ENCODE measurements at places on chromosomes 13 and 19.

DNA sequence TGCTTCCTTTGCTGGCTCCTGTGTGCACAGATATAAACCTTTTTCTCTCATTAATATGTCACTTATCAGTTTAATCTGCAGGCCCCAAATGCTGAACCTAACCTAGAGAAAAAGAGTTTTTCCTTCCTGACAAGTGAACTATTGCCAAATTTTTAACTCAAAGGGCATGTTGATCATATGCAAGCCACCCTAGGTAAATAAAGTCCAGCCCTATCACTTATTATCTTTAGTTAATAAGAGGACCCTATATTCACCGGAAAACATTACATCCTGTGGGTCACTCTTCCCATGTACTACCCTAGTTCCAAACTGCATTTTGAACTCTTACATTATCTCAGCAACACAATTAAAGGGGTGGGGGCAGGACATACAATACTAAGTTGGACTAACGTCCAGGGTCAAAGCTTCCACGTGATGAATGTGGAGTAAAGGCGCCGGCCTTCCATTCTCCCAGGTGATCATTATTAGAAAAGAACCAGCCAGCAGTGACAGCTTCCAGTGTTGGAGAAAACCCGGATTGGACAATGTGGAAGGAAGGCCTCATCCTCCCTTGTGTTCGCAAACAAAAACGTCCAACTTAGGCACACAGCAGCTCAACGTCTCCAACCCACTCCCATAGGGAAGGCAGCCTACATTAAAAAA lies 86.6 kb downstream of the STK24 start:
- no peak for DNase-seq

GRCh38 chr19:48372904-48373303 lies 8.7 kb downstream of the SYNGR4 start:
- DNase-seq, result no peak

DNA sequence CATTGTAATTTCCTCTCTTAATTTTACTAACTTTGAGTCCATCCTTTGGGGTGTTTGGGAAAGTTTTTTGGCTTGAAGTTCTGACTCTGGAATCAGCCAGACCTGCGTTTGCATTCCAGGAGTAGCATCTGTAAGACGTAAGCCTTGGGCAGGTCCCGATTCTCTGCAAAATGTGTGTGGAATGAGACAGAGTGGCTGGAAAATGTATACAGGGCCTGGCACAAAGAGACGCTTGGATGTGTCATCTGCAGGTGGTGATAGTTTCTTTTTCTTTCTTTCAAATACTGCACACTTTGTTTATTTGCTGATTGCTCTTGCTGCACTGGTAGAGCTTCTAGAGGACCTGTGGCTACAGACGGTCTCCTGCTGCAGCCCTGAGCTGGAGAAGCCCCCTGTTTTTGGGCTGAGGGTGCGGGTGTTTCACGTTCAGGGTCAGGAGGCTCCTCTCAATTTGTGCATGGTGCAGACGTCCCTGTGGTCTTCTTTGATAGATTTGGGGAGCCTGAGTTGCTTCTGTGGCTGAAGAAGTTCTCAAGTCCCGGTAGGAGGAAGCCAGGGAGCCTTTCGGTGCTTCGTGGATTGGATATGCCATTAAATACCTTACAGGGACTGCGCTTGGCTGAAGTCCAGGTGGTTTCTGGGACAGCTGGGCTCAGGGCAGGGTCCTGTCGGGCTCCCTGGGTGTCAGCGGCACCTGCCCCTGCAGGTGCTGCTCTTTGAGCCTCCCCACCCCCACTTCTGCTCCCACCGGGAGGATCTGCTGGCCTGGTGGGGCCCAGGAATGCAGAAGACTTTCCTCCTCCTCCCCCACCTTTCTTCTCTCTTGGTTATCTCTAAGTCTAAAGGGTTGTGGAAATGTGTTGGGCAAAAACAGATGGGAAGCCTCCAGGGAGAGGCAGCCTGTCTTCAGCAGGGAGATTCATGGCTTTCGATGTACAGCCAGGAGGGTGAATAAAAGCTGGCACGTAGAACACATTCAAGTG lies 44.0 kb upstream of the GAS6 start:
- DNase-seq, result no peak

- no peak for DNase-seq
Observed at GRCh38 chr13:30884543-30884942, 21.5 kb upstream of the MEDAG start.

DNA sequence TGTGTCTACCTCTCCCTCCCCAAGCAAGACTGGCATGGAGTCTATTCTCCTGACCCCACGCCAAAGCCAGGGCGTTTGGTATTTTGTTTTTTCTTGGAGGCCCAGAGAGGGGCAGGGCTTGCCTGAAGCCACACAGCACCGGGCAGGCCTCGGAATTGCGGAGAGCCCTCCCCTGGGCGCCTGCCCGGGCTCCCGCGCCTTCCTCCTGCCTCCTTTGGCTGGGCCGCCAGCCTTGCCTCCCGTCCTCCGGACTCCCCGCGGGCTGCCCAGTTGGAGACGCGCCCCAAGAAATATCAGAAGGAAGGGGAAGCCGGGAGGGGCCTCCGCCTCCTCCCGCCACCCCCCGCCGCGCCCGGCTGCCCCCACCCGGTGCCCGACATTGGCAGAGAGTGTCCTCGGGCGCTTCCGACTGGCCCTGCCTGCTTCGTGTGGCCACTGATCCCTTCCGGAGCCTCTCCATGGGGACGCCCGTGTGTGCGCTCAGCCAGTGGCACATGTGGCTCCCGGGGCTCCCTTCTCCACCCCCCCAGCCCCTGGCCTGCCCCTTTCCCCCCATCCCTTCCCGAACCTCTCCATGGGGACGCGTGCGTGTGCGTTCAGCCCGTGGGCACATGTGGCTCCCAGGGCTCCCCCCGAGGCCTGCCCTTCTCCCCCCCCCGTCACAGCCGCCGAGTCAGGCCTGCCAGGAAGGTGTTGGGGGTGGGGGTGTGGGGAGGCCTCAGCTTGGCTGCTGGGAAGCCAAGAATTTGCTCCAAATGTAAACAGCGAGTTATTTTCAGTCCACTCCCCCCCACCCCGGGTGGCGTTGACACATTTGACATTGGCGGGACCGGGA lies 37.3 kb downstream of the NFIC start:
- no peak for DNase-seq

- DNase-seq, result no peak
Observed at GRCh38 chr13:27791146-27791900, 960 bp upstream of the GSX1 start.

DNA sequence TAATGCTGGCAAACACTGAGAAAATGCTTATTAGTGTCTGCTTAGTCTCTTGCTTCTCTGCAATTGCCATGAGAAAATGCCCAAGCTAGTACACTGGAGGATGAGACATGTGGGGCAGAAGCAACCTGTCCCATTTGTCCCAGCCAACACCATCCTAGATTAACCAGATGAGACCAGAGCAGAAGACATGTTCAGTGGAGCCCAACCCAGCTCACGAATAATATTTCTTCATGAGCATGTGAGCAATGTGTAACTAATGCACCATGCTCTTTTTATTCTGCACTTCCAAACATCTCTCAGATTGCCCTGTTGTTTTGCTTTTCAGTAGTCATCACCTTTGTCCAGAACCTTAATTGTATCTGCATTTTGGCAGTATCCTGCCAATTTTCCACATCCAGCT lies 21.4 kb downstream of the KL start:
- no peak for DNase-seq

DNA sequence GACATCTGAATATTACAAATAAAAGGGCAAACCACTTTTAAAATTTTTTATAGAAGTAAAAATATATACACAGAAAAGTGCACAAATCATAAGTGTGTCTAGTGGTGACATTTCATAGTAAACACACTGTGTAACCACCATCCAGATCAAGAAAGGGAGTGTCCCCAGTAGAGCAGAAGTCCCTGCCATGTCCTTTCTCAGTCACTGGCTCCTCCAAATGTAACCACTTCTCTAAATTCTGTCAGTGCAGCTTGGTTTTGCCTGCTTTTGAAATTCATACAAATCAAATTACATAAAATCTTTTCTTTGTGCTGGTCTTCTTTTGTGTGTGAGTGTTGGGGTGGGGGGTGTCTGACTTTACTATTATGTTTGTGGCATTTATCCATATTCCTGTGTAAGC lies 116.5 kb downstream of the RBM26 start:
- no peak for DNase-seq

- no peak for DNase-seq
Observed at GRCh38 chr13:48600374-48601364, 53.1 kb upstream of the CYSLTR2 start.

- peak; percentile 53 for DNase-seq
Observed at GRCh38 chr13:91406619-91407018, 8.2 kb downstream of the GPC5 start.

- DNase-seq, result no peak
Observed at GRCh38 chr13:50130123-50130946, 115.1 kb downstream of the KCNRG start.

GRCh38 chr13:41516166-41516565 lies 58.8 kb downstream of the RGCC start:
- DNase-seq, result no peak

DNA sequence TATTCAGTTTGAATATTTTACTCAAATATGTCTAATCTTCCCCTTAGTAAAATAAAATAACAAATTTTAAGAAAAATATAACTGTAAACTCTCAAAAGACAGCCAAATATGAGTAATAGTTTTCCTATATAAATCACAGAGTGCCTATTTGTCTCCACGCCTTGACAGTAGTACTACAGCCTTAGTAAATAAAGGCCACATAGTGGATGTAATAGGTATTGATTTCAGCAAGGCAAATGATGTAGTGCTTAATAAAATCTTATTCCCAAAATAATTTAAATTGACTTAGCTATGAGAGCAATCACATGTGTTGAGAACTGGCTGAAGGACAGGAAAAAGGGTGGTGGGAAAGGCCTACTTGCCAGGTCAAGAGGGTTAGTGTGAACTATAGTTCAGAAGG lies 747.2 kb downstream of the OLFM4 start:
- no peak for DNase-seq

DNA sequence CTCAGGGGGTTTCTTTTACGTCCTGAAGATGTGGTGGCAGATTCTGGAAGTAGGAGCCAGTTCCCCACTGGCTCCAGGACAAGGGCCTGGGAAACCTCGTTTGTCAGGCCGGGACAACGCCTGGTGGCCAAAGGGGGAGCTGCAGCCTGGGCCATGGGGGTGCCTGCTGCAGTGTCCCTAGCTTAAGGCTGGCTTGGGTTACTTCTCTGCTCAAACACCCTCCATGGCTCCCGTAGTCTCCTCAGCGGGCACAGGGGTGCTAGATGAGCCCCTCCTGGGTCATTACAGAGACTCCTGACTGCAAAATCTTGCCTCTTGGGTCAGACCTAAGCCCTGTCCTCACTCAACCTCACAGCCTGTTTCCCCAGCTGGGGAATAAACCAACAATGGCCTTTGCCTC lies 14.7 kb downstream of the CILP2 start:
- peak; percentile 29 for DNase-seq

GRCh38 chr13:101490406-101491015 lies 38.0 kb downstream of the ITGBL1 start:
- DNase-seq, result no peak

DNA sequence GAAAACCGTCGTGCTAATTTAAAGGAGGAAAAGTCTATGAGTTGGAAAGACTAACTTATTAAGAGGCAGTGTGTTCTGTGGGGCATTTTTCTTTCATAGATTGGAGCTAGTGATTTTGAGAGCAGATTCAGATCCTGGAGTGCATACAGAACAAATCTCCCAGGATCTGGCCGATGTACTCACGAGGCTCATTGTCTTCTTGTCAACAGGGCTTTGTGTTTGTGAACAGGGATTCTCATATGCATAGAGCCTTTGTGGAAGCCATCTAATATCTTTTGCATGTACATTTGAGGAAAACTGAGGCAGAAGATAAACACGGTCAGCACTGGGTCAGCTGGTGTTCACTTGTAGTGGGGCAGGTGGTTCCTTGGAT lies 482.9 kb upstream of the TSHZ3 start:
- no peak for DNase-seq

DNA sequence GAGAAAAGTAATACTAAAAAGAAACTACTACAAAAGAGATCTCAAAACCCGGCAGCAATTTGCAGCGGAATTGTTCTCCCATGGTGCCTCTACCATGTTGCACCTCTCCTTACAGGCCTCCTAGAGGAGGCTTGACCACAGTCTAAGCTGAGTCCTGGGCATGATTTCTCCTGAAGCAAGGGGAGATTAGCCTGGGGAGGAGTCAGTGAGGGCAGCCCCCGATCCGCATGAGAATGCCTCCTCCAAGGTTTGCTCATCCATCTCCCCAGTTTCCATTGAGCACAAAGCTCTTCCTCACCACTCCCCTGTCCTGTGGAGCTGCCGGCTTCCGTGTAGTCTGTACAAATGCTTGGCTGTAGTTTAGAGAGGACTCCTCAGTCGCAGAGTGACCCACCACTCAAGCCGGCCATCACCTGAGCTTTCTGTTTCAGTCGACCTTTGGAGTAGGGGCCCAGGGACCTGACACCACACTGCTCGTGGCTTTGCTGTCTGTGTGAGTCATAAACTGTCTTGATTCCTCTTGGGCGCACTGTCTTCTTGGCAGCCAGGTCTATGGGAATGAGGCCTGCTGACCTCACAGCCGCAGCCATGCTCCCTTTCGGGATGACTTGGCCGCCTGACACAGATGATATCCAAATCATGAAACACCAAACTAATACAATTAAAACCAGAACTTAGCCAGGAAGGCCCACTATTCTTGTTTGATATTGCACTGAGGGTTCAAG lies 72.3 kb downstream of the C1QTNF9 start:
- DNase-seq, result no peak

- no peak for DNase-seq
Observed at GRCh38 chr19:58514564-58515022, 2.8 kb upstream of the SLC27A5 start.

DNA sequence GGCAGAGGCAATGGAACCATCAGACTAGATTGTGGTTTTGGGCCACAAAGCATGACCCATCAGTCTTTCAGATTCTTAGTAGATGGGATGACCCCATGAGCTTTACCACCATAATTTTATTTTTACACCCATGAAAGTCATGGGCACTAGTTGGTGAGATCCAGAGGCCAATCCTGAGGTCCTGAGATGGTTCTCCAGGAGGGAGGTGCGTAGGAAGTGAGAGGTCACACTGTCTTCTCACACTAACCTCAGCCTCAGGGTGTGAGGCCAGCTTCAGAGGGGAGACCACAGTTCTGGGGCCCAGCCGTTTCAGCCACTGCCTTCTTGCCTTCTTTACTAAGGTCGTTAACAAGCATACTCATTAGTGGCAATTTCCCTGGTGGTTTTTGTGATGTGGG lies 106.4 kb downstream of the AKAP11 start:
- no peak for DNase-seq

- DNase-seq, result no peak
Observed at GRCh38 chr13:111165241-111166010, 50.3 kb downstream of the ARHGEF7 start.

- no peak for DNase-seq
Observed at GRCh38 chr19:29432677-29433076, 93.1 kb upstream of the VSTM2B start.

GRCh38 chr13:75469047-75469446 lies 12.9 kb downstream of the TBC1D4 start:
- no peak for DNase-seq

DNA sequence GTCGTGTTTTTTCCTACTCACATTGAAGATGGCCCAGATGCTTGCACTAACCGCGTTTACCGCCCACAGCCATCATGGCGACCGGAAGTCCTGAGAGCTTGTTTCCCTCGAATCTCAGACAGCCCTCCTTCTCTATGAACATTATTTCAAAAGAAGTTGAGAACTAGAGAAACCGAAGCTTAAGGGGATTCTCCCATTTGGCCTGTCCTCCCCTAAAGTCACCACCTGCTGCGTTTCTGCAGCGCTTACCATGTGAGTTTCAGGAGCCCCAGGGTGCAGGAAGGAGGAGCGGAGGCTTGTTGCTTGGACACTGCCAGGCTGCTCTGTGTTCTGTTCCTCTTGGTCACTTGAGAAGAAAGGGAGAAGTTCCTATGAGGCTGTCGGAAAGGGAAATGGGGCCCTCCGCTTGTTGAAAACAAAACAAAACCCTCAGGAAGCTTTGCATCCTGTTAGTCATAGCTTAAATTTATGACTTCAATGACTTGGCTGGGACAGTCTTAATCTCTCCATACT lies 6.2 kb downstream of the CARD8 start:
- peak; percentile 76 for DNase-seq
